ENCODE measurements at places on chromosomes 2 and 18.

DNA sequence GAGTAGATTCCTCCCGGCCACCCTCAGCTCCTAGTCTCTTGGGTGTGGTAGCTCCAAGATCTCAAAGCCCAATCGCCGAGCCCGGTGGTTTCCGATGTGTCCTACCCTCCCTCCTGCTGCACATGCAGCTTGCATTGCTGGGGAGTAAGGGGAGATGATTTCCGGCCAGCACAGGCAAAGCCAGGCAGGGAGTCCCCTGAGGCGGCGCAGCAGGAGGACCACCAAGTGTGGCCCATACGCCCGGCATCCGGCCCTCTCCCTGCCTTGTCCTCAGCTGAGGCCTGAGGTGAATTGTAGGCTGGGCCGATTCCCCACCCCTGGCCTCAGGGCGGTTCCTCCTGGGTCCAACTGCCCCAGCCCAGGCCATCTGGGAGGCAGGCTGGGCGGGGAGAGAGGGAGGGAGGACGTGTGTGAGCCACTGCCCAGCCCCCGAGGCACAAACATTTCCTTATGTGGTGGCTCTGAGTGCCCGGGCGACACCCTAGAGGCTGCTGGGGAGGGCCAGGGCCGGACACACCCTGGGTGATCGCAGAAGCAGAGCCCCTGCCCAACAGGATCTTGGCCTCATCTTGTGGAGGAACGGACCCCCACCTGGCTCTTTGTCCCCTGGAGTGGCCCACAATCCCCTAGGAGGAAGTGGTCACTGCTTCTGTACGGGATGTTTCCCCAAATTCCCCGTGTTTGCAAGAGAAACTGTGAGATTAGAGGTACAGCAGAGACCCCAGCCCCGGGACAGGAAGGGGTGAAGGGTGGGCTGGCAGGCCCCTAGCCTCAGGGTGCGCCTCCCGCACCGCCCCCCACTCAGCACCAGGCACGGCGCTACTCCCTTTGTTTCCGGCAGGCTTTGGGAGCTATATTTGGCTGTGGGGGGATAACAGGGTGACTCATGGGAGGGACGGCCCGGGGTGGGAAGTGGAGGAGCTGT is 41.9 kb upstream of the PTMA start:
- DNase-seq: no peak

DNA sequence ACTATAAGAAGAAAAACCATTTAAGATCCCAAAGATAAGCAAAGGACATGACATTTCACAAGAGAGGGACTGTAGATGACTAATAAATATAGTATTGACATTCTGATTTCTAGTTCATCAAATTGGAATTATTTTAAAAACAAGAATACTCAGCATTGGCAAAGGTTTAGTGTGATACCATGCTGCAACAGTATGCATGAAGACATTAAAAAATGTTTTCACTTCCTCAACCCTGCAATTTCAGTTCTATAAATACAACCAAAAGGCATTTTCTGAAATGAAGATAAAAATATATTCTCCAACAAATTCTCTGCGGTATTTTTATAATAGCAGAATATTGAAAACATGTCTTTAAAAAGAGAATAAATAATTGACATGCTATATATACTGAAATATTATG is 2.1 kb downstream of the C2orf81 start:
- no peak for DNase-seq

- DNase-seq: no peak
Observed at GRCh38 chr2:205695460-205695991, 13.2 kb downstream of the NRP2 start.

DNA sequence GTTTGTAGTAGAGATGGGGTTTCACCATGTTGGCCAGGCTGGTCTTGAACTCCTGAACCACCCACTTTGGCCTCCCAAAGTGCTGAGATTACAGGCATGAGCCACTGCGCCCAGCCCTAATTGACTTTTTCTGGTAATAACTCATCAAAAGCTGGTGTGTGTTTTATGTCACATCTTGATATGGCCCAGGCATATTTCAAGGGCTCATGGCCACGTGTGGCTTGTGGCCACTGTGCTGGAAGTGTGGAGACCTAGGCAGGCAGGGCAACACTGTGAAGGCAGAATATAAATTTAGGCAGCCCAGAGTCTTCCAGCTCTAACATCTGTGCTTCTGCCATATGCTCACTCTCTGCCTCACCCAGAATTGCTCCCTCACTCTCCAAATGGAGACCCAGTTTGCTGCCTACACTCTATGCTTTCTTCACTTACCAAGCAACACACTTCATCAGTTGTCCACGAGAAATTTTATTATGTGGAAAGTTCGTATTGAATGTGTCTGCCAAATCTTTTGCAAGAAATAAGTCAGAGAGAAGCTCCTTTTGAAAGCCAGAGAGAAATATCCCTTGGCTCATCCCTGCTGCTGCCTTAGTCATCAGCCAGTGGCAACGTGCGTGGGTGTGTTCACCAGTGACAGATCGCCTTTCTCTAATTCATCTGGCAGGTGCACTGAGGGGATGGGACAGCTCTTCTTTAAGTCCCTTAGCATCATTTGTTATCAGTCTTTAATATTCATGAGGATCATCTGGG is 129.4 kb upstream of the CXCR4 start:
- DNase-seq: no peak

DNA sequence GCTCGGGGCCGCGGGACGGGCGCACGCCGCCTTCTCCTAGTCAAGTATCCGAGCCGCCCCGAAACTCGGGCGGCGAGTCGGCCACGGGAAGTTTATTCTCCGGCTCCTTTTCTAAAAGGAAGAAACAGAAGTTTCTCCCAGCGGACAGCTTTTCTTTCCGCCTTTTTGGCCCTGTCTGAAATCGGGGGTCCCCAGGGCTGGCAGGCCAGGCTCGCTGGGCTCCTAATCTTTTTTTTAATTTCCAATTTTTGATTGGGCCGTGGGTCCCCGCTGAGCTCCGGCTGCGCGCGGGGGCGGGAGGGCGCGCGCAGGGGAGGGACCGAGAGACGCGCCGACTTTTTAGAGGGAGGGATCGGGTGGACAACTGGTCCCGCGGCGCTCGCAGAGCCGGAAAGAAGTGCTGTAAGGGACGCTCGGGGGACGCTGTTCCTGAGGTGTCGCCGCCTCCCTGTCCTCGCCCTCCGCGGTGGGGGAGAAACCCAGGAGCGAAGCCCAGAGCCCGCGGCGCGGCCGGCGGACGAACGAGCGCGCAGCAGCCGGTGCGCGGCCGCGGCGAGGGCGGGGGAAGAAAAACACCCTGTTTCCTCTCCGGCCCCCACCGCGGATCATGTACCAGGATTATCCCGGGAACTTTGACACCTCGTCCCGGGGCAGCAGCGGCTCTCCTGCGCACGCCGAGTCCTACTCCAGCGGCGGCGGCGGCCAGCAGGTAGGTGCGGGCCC is 617 bp downstream of the FOSL2 start:
- DNase-seq: peak; percentile 48

- no peak for DNase-seq
Observed at GRCh38 chr2:20762945-20763683, 59.8 kb downstream of the LDAH start.

DNA sequence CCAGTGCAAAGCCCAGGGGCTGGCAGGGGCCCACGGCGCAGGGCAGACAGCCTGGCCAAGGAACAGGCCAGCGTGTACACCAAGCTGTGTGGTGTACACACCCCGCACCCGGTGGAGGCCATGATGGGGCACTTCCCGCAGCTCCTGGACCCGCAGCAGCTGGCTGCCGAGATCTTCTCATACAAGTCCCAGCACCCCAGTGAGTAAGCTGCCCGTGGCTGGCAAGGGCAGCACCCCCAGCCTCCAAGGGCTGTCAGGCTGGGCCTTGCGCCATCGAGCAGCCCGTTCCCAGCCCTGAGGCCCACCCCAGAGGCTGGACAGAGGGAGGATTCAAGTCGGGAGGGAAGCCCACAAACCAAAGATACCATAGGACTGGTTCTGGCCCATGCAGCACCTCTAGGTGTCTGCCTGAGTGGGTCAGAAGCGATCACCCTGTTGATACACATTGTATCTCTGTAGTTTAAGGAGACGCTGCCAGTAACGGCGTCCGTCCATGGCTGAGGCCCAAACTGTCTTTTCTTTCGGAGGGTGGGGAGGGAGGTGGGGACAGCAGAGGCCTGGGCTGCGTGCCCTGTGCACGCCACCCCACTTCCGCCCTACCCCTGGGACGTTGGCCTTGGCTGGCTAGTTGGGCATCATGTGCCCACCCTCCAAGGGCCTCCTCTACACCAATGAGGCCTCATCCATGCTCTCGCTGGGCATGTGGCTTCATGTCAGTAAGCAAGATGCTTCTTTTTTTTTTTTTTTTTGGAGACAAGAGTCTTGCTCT is 16.8 kb upstream of the MTERF4 start:
- DNase-seq: no peak

GRCh38 chr18:63831080-63831788 is 56.0 kb downstream of the SERPINB7 start:
- DNase-seq: peak; percentile 28

DNA sequence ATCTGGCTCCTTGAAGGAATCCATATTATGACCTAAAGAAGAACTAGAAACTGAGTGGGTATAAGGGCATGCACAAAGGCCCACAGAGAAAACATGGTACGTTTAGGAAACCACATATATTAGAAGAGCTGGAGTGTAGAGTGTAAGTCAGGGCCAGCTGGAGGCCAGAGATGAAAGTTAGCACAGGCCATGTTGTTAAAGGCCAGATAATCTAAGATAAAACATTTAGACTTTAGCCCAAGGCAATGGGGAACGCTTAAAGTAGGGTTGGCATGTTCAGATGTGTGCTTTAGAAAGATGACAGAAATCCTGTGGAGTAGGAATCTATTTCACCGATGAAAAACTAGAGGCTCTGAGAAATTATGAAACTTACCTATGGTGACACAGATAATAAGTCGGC is 229.1 kb upstream of the NRP2 start:
- DNase-seq: no peak

DNA sequence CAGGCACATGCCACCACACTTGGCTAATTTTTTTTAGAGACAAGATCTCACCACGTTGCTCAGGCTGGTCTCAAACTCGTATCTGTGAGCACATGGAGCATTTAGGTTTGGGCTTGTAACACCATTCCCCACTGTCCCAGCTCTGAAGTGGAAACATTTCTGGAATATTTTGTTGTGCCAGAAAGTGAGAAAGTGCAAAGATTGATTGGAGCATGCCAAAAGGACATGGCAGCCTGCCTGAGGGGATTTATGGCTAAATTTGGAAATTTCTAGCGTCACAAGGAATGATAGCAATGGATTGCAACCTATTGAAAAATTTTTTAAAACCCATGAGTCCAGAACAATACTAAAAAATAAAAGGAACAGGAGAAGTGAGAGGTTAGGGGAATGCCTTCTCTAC is 136.8 kb downstream of the ESCO1 start:
- DNase-seq: no peak

DNA sequence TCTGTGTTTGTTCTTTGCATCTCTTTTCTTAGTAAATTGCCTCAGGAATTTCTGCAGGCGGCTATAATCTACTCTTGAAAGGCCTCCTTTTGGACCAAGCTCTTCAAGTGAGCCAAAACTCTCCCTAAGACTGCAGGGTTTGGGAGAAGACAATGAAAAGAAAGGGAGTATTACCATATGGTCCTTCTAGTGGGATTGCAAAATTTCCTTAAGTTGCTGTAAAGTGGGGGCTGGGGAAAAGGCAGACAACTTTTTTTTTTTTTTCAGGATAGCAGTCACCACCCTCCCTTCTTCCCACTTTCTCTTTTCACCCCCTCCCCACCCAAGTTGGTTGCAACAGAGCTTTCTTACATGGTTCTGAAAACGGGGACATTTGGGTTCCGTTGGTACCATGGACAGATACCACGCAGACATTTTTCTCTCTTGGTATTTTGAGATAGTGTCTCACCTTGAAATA is 183.7 kb downstream of the FHOD3 start:
- DNase-seq: no peak

DNA sequence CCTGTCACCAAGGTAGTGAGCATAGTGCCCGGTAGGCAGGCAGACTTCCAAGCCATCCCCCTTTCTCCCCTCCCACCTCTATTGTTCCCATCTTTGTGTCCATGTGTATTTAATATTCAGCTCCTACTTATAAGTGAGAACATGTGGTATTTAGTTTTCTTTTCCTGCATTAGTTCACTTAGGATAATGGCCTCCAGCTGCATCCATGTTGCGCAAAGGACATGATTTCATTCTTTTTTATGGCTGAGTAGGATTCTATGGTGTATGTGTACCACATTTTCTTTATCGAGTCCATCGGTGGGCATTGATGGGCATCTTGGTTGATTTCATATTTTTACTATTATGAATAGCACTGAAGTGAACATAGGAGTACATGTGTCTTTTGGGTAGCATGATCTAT is 35.3 kb downstream of the MMADHC start:
- no peak for DNase-seq

GRCh38 chr18:27500531-27500930 is 315.4 kb upstream of the CHST9 start:
- DNase-seq: no peak

DNA sequence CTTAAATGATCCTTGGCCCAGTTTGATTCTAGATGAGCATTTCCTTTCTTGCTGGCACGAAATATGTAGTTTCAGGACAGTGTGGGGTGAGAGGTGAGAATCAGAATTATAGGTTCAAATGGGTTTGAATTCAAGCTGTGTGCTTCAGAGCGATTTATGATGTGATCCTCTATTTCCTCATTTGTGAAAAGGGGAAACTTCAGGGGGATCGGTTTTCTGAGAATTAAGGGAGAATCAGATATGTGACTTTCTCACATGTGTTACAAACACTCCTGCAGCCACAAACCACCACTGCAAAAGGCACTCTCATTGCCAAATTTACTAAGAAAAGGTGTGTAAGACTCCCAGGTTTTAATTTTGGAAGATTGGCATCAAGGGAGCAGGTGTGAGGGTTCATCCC is 24.4 kb downstream of the HK2 start:
- DNase-seq: no peak

GRCh38 chr2:100756704-100757103 is 63.2 kb upstream of the NPAS2 start:
- DNase-seq: no peak

DNA sequence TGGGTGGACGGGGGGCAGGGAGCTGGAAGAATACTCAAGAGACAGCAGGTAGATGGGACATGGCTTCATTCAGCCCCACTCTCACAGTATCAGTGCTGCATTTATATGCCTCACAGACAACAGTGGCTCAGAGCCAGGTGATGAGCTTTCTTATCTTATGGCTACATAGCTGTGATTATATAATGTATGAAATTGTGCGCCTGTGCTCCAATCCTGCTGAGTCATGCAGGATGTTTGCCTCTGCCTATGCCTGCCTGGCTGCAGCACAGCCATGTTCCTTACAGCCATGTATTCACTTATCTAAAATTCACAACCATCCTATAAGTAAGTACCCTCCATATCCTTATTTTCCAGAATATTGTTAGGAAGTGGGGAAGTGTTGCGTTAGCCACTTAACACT is 37.7 kb upstream of the RNF103 start:
- DNase-seq: no peak

DNA sequence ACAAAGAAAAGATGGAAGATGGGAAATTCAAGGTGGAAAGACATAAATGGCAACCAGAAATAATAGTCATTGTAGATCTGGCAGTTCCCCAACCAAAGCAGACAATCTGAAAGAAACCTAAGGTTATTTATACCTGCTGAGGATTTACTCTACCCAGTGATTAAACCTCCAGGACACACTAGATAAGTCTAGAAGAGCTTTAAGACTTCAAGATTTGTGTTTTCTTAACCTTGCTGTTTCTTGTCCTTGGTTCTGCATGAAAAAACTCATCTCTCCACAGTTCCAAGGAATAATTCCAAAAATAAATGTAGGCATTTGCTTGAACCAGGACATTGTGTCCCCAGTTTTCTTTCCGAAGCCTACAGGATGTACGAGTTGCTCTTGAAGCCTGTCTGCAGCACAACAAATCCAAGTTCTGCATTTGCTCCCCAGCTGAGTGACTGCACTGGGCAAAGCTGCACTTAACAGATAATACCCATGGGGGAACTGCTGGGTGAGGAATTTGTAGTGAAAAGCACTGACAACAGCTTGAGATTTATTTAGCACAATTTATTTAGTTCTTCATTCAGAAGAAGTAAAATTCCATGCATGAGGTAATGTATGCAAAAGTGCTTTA is 19.8 kb downstream of the DTNA start:
- no peak for DNase-seq

Measured in activated CD4-positive, alpha-beta T cell treated with anti-CD3 and anti-CD28 coated beads, Interleukin-2, Interleukin-4, amounts not matched to agents 100 ng/mL and 50 ng/mL, durations not matched to agents 16 hours and 8 hours (primary cell).